ENCODE measurements at places on chromosomes 4 and X. TPM values are rescaled to one million over a fixed set of nuclear protein-coding genes. Genes with fewer than 3 reads are reported as not detected.

DNA sequence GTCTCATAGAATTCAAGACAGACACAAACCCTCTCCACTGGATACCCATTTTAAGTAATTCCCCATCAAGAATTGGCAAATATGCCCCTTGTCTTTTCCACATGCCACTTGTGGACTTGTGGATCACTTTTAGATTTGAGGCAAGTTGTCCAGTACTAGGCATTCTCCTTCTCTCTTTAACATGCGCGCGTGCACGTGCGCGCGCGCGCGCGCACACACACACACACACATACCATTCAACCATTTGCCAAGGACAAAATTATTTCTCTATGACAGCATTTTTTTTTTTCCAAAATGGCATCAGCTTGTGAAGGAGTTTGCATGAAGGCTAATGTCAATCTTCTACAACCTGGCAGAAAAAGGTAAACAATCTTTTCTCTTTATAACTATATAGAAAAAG, 1325.7 kb upstream of the IGFBP7 start:
- no peak for DNase-seq

DNA sequence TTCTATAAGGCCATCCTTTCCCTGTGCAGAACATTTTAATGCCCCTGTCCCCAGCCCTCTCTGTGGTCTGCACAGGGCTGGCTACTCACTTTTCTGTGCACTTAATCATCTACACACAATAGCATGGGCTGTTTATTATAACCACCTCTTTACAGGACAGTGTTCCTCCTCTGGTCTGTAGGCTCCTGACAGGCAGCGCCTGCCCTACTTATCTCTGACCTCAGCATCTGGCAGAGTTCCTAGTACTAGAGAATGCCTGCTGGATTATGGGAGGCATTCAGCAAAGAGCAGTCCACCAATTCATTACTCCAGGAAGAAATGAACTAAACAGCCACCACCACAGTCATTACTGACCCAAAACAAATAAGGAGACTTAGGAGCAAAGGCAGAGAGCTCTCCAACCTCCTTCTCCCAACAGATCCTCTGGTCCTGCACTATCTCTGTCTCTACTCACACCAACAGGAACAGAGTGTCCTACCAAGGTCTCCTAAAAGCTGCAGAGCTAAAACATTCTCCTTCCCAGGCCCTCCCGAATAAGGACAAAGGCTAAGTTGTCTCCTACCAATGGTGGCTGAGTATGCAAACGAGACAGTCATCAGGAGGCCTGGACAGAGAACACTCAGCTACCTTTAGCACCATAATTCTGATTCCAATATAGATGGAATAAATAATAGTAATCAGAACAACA, 279.2 kb downstream of the QDPR start:
- no peak for DNase-seq

- no peak for DNase-seq
These were observed 60.7 kb downstream of the SPATA4 start for GRCh38 chr4:176134670-176135069.

- DNase-seq = no peak
These were observed 126.2 kb upstream of the ZDHHC15 start for GRCh38 chrX:75648803-75649588.

MAGEA4 gene
- not detected for total RNA-seq

GRCh38 chr4:77443941-77444340, 161.7 kb upstream of the CXCL13 start:
- no peak for DNase-seq

- DNase-seq = peak; percentile 61
These were observed 1.7 kb upstream of the FGFRL1 start for GRCh38 chr4:1009542-1010394.

GRCh38 chrX:31702222-31702621, 630.4 kb upstream of the FTHL17 start:
- DNase-seq = no peak

GRCh38 chrX:68060506-68061205, 372.6 kb downstream of the OPHN1 start:
- no peak for DNase-seq

ADGRG2 gene
- not detected for total RNA-seq

ARHGEF6 gene
- 87.8 TPM for total RNA-seq

DNA sequence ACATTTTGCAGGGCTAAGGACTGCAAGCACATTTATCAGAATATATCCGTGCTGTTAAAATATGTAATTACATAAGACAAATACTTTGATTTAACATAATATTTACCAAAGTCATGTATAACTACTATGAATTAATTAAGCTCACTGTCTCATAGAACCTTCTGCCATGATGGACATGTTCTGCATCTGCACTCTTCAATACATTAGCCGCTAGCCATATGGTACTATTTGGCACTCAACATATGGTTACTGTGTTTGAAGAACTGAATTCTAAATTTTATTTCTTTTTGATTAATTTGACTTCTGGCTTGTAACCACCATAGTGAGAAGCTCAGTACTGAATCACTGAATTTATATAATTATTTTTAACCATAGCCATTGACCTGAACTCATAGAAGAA, 427.0 kb upstream of the TRAM1L1 start:
- no peak for DNase-seq

PAK3 gene
- 3.7 TPM for total RNA-seq

OPRPN gene
- total RNA-seq = not detected

TDO2 gene
- not detected for total RNA-seq
